ENCODE measurements at places on chromosomes 5 and 9. TPM values are rescaled to one million over a fixed set of nuclear protein-coding genes. Genes with fewer than 3 reads are reported as not detected.

DNA sequence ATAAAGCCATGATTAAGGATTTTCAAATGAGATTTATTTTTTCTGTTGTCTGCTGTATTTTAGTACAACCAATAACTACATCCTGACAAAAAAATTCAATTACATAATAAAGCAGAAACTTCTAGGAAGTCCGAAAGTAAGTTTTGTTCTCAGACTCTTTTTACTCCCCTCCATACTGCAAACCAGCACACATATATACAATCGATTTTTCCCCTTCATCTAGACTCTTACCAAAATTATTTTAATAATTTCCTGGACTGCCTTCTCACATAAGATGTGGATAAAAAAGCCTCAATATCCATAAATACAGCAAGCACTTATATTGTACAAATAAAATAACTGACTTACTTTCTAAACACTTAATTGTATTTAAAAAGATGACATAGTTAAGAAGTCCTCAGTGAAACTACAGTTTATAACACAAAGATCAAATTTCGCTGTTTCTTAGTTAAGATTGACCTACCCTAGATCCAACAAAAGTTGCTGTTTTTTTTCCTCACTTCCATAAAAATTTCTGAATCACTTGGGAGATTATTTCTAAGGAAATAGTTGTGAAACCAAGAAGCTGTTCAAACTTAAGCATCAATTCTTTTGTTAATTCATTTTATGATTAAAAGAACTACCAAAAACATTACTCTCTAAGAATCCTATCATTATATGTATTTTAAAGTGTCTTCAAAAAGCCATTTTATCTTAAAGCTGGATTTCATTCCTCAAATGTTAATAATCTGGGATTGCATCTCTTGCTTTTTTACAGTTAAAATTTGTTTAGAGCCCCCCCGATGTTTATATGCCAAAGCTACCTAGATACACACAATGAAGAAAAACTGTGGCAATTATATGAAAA, 74.7 kb upstream of the IFNE start:
- peaks cover 30% of the 10 kb centered on the region for H3K27me3 ChIP-seq
- no peak overlapping the region for H3K4me3 ChIP-seq
- H3K27ac ChIP-seq = no peak overlapping the region
- no peak for DNase-seq
- H3K4me1 ChIP-seq = peaks cover 23% of the 10 kb centered on the region
- no peaks in the 10 kb centered on the region for H3K36me3 ChIP-seq

DNA sequence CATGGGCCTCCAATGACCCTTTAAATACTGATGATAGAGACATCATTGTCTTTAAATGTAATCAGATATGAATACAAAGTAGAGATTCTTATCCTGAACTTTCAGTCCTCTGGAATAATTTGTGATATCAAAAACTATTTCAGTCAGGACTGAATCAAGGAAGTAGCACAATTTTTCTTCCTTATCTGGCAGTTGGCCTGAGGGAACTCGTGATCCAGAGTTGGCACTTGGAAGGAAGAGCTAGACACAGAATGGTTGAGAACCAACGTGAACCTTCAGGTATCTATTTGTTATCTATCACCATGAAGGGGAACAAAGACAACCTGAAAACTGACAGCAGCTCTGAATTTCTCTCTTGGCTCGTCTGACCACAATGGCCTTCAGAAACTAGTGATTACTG, 269.3 kb downstream of the PRDM9 start:
- DNase-seq = no peak
- no peaks in the 10 kb centered on the region for H3K27me3 ChIP-seq
- H3K27ac ChIP-seq = no peak overlapping the region

Gene SPATA31A6
- not detected for total RNA-seq

Gene CBY3
- 0.40 TPM for total RNA-seq

Gene CARTPT
- not detected for total RNA-seq
